ENCODE measurements at places on chromosomes 11 and 22. TPM values are rescaled to one million over a fixed set of nuclear protein-coding genes. Genes with fewer than 3 reads are reported as not detected.

POU2AF2 gene
- polyA plus RNA-seq = not detected

MRPL23 gene
- 55.4 TPM for polyA plus RNA-seq

TEAD1 gene
- 33.7 TPM for polyA plus RNA-seq

C11orf86 gene
- 0.45 TPM for polyA plus RNA-seq

MPEG1 gene
- polyA plus RNA-seq = 2.3 TPM

CRYBB1 gene
- 5.2 TPM for polyA plus RNA-seq

C22orf31 gene
- polyA plus RNA-seq = 0.34 TPM

C11orf42 gene
- polyA plus RNA-seq = not detected

MS4A15 gene
- polyA plus RNA-seq = 0.03 TPM

RCOR2 gene
- 0.56 TPM for polyA plus RNA-seq

OR2D2 gene
- polyA plus RNA-seq = not detected

RAB6A gene
- 80.1 TPM for polyA plus RNA-seq

VPREB1 gene
- 0.09 TPM for polyA plus RNA-seq
